Type B pancreatic cell (in vitro differentiated cells): ENCODE measurements at places on chromosomes 3 and 15. TPM values are rescaled to one million over a fixed set of nuclear protein-coding genes. Genes with fewer than 3 reads are reported as not detected.

SCAANT1 gene
- total RNA-seq: not detected in 2 replicates

POPDC2 gene
- 1.4 and 2.6 TPM in 2 replicates for total RNA-seq

C3orf80 gene
- total RNA-seq: 2.6 and 2.8 TPM in 2 replicates

DNA sequence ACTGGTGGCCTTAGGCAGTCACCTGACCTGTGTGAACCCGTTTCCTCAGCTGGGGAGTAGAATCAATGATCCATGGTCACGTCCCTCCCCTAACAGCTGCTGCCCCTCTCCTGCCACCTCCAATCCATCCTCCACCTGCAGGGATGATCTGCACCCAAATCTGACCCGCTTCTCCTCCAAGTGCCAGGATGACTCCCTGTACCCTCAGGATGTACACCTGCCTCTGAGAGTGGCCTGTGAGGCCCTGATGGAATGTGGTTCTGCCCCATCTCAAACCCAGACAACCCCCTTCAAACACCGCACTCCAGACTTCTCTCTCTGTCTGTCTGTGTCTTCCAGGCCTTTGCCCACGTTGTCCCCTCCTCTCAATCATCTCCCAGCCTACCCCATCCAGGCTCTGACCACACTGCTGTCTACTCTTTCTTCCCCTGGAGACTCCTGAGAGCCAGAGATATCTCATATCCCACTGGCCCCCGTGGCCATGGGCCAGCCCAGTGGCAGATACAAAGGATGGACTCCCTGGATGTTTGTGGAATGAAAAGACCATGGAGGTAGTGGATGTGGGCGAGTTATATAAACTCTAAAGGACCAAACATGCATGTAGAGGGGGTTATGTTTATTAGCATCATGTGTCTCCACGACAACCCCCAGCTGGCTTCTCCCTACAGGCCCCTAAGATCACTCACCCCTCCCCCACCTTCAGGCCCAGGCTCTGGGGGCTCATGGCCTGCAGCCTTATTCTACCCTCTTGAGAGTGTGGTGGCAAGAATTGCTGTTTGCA lies 84.9 kb downstream of the SMAD6 start:
- H3K4me3 ChIP-seq: no peak overlapping the region
- DNase-seq: no peak
- H3K27me3 ChIP-seq: no peaks in the 10 kb centered on the region
- peaks cover 29% of the 10 kb centered on the region for H3K4me1 ChIP-seq
- peaks cover 7% of the 10 kb centered on the region for H3K36me3 ChIP-seq
- H3K27ac ChIP-seq: peak overlapping the region; percentile 58

- no peaks in the 10 kb centered on the region for H3K36me3 ChIP-seq
- H3K27ac ChIP-seq: peak overlapping the region; percentile 35
Measured at GRCh38 chr3:195078891-195079440, 192.0 kb downstream of the XXYLT1 start.

- H3K4me3 ChIP-seq: no peak overlapping the region
- H3K36me3 ChIP-seq: no peaks in the 10 kb centered on the region
- no peak overlapping the region for H3K27ac ChIP-seq
- peaks cover 13% of the 10 kb centered on the region for H3K27me3 ChIP-seq
Measured at GRCh38 chr3:68135067-68135466, 480.7 kb upstream of the SUCLG2 start.
